Putamen (tissue), 1 donor: ENCODE measurements at places on chromosomes 11 and 22.

- no peak for DNase-seq
Observed at GRCh38 chr11:121104312-121104762, 3.3 kb downstream of the TECTA start.

DNA sequence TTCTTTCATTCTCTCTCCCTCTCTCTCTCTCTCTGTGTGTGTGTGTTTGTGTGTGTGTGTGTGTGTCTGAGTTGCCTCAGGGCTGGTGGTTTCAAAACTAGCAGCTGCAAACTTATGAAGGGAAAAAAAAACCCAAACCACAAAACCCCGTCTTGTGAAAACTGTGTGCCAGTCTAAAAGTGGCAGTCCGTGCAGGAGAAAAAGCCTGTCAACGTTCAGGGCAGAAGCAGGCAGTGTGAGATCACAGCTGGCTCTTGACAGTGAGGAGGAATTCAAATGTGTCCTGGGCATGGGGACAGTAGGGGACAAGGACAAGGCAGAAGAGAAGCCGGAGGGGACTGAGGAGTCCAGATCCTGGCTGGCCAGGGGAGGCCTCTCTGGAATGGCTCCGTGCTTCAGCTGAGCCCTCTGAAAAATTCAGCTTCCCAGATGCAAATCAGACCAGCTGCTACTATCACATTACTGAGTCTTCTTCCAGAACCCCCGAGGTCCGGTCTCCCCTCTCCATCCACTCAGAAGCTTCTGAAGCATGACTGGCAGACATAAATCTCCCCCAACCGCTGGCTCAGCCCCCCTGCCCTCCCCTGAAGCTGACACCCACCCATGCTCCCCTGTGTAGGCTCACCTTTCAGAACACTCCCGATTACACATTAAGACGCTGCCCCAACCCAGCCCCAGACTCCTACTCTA is 31.9 kb downstream of the FLI1 start:
- DNase-seq, result no peak

- DNase-seq, result peak; percentile 15
Observed at GRCh38 chr11:123111465-123111864, 49.5 kb upstream of the HSPA8 start.

DNA sequence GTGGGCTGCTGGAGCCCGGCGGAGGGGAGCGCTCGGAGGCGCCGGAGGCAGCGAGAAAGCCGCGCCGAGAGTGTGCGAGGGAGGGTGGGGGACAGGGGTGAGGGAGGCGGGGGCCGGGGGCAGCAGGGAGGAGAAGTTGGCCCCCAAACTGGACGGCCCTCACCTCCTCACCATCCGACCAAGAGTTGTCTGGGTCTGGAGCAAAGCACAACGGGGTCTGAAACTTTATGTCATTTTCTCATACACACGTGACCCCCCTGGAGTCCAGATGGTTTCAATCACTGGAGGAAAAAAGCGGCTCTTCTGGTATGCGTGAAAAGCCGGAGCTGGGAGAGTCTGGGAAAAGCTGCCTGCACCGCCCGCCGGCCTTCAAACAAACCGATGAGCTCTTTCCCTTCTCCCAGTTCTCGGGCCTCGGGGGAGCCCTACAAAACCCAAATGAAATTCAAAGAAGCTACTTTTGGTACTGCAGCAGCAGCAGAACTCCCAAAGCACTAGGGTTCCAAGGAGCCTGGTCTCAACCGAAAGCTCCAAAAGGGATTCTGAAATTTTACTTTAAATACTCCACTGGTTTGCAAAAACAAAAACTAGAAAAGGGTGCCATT is 39.7 kb upstream of the AKIP1 start:
- peak; percentile 36 for DNase-seq

- no peak for DNase-seq
Observed at GRCh38 chr11:57097149-57097548, 84.6 kb upstream of the LRRC55 start.

DNA sequence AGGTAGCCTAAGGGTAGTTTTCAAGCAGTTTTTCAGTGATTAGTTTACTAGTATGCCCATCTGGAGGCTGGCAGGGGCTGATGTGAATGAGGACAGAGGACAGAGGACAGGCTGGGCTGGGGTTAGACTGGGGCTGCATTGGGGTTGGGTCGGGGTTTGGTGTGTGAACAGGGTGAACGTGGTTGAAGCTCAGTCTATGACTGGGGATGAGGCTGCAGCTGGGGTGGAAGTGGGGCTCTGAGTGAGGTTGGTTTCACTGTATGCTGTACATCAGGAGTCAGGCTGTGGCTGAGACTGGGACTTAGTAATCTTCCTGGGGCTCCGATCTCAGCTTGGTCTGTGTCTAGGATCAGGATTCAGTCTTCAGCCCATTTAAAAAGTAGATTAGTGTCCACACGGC is 451 bp downstream of the OR51E1 start:
- no peak for DNase-seq

GRCh38 chr22:30752771-30753170 is 58.1 kb downstream of the OSBP2 start:
- no peak for DNase-seq

DNA sequence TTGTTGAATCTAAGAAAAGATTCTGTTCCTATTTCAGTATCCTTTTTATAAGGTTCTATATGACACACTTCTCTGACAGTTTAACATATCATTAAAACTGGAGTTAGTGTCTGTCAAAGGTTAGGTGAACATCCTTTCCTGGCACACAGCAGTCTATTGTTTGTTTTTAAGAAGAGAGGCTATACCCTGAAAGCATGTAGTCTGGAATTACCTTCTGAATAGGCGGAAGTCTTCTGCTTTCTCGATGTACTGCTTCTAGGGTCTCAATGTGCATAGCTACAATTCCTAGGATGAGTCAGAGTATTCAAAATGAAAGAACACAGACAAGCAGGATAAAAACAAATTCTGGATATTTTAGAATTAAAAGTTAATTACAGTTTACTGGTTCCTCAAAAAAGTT is 188.6 kb downstream of the SWAP70 start:
- no peak for DNase-seq

GRCh38 chr22:43240614-43241013 is 53.7 kb upstream of the TTLL12 start:
- peak; percentile 18 for DNase-seq

- DNase-seq, result no peak
Observed at GRCh38 chr11:17230867-17231851, 23.4 kb upstream of the PIK3C2A start.

- DNase-seq, result no peak
Observed at GRCh38 chr11:61080986-61081590, 21.2 kb upstream of the CD5 start.

DNA sequence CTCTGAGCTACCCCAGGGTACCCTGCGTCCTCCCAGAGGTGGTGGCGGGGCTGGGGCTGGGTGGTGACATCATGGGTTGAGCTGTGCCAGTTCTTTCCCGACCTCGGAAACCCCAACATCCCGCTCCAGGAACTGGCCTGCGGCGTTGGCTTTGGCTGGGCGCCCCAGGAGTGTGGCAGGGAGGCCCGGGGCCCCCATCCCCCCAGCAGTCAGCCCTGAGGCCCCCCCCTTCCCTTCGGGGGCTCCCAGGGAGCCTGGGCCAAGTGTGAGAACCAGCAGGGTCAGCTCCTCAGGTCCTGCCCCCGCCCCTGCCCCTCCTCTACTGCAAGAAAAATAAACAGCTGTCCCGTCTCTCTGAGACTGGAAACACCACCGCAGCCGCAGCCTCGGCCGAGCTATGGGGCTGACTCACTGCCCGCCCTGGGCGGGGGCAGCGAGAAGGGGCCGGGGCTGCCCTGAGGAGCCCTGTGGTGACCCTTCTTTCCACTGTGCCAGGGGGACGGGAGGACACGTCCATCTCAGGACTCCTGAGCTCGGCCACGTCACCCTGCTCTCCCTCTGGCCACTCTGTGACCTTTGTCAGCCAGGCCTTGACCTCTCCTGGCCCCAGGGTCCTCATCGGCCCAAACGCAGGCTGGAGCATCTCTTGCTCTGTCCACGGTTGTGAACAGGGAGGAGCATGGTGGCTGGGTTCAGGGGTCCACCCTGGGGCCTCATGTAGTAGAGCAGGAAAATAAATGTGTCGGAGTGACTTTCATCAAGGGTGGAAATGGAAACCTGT is 73.4 kb downstream of the WNT7B start:
- no peak for DNase-seq

DNA sequence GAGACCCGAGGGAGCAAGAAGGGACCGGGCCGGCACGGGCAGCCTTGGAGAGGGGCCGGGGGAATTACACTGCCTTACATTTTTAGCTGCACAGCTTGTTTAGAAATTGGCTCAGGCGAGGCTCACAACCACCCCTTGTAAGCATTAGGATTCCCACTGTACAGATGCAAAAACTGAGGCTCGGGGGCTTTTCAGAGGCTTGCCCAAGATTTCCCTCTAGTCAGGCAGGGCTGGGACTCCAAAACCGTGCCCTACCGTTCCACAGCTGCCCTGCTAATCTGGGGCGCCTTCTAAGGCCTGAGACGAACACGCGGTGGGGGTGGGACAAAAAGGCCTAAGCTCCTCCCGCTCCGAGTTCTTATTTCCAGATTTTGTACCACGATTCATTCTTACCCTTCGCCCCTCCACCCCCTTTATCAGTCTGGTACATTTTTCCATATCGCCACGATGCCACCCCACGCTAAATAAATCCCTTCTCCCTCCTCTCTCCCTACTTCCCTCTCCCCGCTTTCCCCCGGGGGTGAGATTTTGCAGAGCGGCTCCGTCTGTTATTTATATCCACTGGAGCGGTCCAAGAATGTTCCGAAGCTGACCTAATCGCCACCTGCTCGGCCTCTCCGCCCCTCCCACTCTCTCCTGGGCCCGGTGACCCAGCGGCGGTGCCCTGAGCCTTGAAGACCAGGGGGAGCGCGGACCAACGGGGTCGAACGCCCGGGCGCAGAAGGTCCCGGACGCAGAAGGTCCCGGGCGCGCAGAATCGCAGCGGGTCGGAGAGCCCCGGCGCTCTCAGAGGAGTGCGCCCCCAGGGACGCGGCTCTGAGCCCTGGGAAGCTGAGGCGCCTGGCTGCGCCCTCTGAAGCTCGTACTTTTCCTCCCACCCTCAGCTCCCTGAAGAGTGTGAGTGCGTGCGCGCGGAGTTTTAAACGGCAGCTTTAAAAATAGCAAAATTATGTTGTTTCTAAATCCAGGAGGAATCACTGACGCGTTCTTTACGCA is 764 bp upstream of the PACSIN3 start:
- peak; percentile 67 for DNase-seq
